Activated CD4-positive, alpha-beta memory T cell treated with anti-CD3 and anti-CD28 coated beads, Interleukin-2, amount 10 ng/mL, durations not matched to agents 7 days and 5 days (primary cell): ENCODE measurements at places on chromosomes 12 and 14.

DNA sequence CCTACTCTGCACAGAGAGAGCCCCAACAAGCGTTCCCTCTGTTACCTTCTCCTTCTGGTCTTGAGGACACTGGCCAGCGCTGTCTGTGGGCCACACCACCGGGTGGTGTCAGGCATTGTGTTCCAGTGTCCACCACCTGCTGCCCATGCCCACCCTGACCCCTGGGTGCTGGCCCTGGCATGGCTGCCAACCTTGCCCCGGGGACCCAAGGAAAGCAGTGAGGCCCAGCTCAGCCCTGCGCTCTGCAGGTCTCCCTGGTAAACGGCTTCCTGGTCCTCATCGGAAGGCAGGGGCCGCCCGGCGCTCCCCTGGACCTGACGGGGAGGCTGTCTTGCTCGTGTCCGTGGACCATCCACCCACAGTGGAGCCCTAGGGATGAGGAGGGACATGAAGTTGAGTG lies 21.8 kb upstream of the MEG3 start:
- no peak for DNase-seq

DNA sequence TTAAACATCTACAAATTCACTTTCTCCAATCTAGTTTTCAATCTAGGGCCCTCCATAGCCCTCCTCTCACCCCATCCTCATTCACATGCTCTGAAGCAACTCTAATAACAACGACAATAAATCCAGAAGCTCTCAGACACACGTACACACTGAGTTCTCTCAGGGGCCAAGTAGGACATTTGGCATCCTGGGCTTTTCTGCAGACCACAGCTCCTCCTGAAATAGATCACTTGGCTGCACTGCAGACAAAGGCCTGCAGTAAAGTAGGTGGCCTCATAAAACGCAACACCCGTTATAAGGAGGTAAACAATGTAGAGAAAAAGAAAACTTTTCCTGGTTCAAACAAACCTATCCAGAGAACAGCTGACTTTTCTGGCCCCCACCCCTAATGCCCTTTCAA lies 111.2 kb downstream of the TMTC1 start:
- DNase-seq: no peak

DNA sequence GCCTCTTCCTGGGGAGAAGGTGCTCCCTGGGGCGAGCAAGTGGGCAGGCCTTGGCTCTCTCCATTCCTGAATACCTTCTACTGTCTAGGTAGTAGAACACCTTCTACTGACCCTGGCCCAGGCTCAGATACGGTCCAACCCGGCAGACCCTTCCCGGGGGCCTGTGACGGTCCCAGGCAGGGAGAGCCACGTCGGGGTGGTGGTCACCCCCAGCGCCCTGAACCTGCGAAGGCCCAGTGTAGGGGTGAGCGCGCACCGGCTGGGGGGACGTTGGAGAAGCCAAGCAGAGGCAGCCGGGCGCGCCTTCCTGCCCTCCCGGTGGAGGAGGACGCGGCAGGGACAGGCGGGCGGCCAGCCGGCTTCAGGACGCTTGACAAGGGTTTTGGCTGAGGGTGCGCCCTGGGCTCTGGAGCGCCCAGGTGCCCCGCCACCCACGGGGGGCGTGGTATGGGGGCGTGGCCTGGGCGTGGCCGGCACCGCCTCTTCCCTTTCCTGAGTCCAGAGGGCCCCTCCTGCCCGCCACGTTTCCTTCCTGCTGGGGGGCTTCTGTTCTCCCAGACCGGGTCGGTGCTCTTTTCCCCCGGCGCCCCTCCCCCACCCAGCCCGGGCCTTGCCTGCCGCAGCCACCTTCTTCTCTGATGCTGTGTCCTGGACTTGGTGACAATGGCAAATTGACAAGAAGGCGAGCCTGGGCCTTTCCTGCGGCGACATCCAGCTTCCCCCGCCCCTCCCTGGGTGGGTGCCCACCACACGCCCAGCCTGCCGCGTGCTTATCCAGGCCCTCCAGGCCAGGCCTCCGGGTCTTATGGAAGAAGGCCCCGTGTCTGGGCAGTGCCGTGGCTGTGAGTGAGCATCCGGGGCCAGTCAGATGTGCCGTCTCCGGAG lies 24.5 kb upstream of the PPP1R13B start:
- peak; percentile 79 for DNase-seq

GRCh38 chr12:24937553-24938244 lies 11.2 kb downstream of the BCAT1 start:
- DNase-seq: no peak

- no peak for DNase-seq
Measured at GRCh38 chr12:57810450-57810849, 8.1 kb downstream of the AVIL start.

GRCh38 chr14:85625925-85626585 lies 96.1 kb downstream of the FLRT2 start:
- no peak for DNase-seq

GRCh38 chr12:31726575-31726974 lies 2.2 kb downstream of the AMN1 start:
- no peak for DNase-seq

GRCh38 chr14:101226265-101226602 lies 322.7 kb upstream of the RTL1 start:
- DNase-seq: peak; percentile 4

GRCh38 chr12:14846876-14847580 lies 3.7 kb upstream of the ART4 start:
- no peak for DNase-seq

GRCh38 chr12:130083734-130084133 lies 78.5 kb upstream of the FZD10 start:
- no peak for DNase-seq

DNA sequence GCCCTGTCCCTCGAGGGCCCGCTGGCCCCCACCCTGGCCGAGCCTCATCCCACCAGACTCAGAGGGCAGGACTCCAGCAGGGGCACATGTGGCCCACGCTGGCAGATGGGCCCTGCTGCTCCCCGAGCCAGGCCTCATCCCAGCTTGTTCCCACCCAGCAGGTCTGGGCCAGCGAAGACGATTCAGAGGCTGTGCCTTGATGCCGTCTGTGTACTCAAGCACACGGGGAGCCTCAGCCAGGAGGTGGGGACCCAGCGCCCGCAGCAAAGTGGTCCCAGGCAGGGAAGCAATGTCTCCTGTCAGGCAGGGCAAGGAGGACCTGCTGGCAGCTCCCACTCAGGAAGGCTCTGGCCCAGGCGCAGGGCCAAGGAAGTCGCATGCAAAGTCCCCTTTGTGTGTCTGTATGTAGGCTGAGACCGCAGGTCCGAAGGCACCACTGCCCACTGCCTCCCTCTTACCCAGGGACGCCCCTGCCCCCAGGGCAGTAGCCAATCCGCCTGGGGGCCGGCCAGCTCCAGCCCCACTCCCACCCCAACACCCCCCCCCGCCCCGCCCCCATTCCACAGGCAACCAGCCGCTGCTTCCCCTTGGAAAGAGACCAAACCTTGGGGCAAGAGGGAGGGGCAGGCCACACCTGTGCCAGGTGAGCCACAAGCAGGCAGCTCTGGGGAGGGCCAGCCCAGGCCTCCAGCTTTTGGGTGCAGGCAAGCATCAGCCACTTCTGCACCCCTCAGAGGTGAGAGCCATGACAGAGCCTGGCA lies 9.4 kb downstream of the DEGS2 start:
- no peak for DNase-seq

DNA sequence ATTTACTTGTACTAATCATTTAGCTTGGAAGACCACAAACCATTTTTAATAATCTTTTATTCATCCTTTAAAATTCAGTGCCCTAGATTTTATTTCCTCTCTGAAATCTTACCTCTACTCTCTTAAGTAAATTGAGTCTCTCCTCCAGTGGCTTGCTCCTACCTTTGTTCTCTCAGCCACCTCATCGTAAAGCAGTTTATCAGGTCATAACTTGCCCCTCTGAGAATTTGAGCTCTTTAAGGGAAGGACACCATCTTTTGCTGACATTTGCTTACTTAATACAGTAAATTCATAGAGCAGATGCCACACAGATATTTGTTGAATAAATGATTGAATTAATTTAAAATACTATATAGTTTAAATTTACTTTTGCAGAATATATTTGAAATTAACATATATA lies 794.3 kb downstream of the C12orf50 start:
- no peak for DNase-seq

DNA sequence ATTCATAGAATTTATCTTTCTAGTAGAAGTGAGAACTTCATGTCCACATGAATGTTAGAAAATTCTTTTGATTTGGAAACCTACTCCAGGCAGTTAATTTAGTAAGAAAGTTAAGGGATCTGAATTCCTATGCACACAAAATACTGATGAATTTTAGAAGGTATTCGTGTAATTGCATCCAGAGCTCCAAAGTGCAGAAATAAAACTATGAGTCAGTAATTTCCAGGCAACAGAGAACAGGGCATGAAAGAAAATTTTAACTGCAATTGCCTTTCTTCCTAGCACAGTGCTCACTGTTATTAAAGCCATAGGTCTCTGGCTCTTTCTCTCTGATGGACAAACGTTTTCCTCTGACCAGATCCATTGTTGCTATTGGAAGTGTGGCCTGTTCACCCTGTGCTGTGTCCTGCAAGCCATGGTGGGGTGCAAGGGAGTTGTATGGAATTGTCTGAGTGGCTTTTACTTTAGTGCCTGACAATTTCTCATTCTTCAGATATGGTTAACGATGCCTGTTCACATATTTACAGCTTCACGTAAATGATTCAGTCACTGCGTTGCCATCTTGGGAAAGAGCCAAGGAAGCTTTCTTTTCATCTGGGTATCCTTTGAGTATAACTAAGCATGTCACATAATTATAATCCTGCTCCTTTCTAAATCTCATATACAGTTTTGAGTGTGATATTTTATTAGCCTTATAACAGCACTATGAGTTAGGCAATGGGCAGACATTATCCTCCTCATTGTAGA lies 145.1 kb downstream of the ACSS3 start:
- no peak for DNase-seq

GRCh38 chr12:42421844-42422779 lies 96.1 kb downstream of the PPHLN1 start:
- no peak for DNase-seq

DNA sequence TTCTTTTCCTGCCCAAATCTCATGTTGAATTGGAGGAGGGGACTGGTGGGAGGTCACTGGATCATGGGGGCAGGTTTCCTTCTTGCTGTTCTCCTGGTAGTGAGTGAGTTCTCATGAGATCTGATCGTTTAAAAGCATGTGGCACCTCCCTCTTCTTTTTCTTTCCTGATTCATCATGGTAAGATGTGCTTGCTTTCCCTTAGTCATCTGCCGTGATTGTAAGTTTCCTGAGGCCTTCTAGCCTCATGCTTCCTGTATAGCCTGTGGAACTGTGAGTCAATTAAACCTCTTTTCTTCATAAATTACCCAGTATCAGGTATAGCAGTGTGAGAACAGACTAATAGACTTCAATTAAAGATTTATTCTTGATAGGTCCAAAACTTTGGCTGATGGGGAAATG lies 83.5 kb downstream of the CAND1 start:
- DNase-seq: no peak

- DNase-seq: no peak
Measured at GRCh38 chr12:8549381-8549780, 8.7 kb upstream of the CLEC4E start.

DNA sequence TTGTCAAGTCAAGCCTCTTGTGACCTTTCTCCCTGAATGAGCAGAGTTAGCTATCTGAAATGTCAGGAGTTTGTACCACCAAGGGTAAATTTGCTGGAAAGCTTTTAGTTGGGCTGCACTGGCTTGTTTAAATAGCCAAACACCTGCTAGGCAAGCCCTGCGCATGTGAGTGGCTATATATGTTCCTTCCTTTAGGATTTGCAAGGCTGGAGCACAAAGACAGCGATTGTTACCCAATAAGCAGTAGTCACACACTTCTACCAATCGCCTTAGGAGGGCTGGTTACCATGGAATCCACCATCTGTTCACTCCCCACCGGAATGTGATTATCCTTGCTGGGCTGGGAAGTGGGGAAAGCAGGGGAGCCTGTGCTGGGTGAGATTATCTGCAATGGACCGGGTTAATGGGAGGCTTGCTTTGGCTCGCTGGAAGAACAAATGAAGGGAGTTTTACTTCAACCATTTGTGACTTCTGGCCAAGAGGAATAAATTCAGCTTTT lies 102.5 kb downstream of the FGD4 start:
- DNase-seq: no peak

- no peak for DNase-seq
Measured at GRCh38 chr12:89927226-89927698, 218.6 kb upstream of the ATP2B1 start.

DNA sequence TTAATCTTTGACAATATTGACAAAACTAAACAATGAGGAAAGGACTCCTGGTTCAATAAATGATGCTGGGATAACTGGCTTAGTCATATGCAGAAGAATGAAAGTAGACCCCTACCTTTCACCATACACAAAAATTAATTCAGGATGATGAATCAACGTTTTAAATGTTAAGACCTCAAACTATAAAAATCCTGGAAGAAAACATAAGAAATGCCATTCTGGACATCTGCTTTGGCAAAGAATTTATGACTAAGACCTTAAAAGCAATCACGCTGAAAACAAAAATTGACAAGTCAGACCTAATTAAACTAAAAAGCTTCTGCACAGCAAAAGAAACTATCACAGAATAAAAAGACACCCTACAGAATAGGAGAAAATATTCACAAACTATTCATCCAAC lies 97.4 kb downstream of the LMNTD1 start:
- no peak for DNase-seq

DNA sequence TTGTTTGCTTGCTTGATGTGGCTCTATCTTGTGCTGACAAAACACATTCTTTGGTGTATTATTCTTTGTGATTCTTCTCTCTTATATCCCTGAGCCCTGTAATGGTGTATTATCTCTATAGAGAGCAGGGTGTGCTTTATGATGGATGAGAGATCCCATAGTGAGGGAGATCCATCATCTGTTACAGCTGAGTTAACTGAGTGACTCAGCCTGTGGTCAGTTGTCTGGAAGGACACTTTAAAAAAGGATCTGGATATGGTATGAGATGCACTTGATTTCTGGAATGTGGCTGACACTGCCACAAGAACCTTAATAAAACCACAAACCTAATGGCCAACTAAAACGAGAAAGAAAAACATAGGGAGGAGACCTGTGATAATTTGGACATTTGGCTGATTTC lies 461.4 kb upstream of the SYT1 start:
- DNase-seq: no peak

- no peak for DNase-seq
Measured at GRCh38 chr14:79809849-79810612, 401.3 kb downstream of the DIO2 start.

GRCh38 chr12:67645601-67646000 lies 2.9 kb upstream of the DYRK2 start:
- DNase-seq: no peak

DNA sequence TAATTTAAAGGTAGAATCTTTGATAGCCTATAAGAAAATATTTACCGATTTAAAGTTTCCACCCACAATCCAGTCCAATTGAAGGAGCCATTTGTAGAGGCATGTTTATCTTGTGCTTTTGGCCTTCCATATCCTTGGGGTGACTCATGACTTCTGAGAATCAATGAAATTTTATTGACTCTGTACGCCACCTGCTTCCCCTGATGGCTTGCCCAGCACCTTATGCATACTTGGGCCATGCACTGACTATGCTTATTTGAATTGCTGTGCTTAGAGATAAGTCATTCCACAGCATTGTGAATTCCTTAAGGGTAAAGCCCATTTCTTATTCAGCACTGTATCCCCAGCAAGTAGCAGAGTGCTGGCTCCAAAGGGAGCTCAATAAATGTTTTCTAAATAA lies 954.8 kb upstream of the SEL1L start:
- DNase-seq: no peak
